ENCODE measurements at places on chromosomes 12 and 14. TPM values are rescaled to one million over a fixed set of nuclear protein-coding genes. Genes with fewer than 3 reads are reported as not detected.

- DNase-seq = peak; percentile 23
These were observed 723 bp downstream of the KIF21A start for GRCh38 chr12:39441963-39442830.

WNT5B gene
- total RNA-seq = not detected

DNA sequence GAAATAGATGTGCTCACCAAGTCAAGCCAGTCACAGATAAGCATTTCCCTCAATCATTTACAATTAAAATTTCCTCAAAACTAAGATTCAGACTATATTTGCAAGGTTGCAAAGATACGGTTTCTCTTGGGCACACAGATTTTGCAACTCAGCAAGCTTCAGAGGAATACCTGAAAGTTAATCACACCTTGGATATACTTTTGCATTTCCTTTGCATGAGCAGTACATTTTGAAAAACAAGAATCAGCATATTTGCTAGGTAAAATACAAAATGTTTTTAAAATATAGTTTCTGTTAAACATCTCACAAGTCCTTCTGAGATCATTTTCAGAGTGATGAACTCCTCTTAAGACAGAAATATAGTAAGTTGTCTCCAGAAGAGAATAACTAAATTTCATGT, 336.9 kb downstream of the DUSP6 start:
- no peak for DNase-seq

CMA1 gene
- not detected for total RNA-seq

ACTR10 gene
- 38.7 TPM for total RNA-seq

DNA sequence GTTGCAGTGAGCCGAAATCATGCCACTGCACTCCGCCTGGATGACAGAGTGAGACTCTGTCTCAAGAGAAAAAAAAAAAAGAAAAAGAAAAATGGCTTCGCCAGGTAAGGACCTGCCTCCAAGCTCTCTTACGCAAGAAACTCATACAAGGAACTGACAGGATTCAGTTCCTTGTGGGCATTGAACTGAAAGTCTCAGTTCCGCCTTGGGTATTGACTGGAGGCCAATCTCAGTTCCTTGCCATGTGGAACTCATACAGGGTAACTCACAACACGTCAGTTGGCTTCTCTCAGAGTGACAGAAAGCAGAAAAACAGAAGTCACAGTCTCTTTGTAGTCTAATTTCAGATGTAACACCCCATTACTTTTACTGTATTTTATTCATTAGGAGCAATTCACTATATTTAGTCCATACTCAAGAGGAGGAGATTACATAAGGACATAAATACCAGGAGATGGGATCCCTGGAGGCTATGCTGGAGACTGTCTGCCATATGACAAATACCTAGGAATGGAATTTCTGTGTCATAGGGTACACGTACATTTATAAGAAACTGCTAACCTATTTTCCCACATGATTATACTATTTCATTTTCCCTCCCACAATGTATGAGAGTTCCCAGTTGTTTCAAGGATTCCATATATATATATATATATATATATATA, 11.4 kb upstream of the NOPCHAP1 start:
- DNase-seq = no peak

- DNase-seq = no peak
These were observed 479.7 kb downstream of the AACS start for GRCh38 chr12:125544960-125545359.

MYO1A gene
- total RNA-seq = 0.70 TPM

RPS6KA5 gene
- 17.7 TPM for total RNA-seq

DNA sequence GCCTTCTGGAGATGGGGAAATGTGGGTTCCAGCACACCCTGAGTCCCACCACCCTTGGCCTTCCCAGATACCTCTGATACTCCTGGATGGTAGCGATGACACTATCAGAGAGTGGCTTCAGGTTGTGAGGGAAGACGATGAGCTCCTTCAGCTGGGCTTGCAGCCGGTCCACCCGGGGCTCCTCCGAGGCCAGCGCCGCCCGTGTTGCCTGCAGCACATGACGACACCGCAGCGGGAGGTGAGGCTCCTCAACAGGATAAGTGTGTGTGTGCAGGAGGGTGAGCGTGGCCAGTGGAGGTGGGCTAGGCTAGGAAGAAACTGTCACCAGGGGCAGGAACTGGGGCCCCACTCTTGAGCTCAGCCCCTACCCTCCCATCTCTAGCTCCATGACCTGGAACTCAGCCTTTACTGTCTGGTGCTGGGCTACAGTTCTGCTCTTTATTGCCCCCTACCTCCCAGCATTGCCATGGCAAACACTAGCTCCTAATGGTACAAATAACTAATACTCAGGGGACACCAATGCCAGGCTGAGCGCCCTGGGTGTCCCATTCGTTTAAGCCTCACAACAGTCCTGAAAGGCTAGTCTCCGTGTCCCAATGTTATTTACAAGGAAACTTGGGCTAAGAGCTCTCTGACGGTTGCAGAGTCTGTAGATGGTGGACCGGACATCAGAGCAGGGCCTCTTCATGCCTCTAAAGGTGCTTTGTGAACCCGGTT, 64.1 kb downstream of the SYNE3 start:
- no peak for DNase-seq

GRCh38 chr12:81492131-81492720, 266.9 kb downstream of the PPFIA2 start:
- no peak for DNase-seq

- DNase-seq = peak; percentile 67
These were observed 8.7 kb upstream of the WDR89 start for GRCh38 chr14:63650256-63650952.

DNA sequence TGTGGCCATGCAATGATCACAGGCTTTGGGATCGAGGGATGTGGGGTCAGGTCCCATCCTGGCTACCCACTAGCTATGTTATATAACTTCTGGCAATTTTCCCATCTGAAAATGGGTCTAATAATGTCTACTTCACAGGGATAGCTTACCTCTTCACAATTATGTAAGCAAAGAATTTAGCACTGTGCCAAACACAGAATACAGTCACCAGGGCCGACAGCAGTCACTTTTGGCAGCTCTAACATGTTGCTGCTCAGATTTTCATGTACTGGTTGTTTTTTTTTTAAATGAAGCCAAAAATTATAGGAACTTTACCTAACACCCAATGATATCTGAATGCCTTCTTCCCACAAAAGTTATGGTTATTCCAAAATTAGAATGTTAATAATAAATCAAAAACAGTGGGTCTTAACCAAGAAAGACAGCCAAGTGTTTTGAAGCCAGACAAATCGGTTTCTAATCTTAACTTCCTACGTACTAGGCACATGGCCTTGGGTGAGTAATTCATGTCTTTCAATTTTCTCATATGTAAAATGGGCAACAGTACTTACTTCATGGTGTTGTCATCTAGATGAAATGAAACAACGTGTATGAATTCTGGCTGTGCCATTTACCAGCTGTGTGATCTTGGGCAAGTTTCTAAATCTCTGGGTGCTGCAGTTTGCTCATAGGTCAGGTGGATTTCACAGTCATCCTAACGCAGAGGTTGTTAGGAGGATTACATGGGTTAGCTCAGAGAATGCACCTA, 13.0 kb upstream of the PCED1B start:
- DNase-seq = no peak

INF2 gene
- total RNA-seq = 55.9 TPM
